Ureter (tissue), 1 donor: ENCODE measurements at places on chromosomes 11 and 22. TPM values are rescaled to one million over a fixed set of nuclear protein-coding genes. Genes with fewer than 3 reads are reported as not detected.

OR51B5 gene
- 0.99 TPM for total RNA-seq

MIOX gene
- not detected for total RNA-seq

NAALAD2 gene
- 4.8 TPM for total RNA-seq

PLEKHB1 gene
- 10.8 TPM for total RNA-seq

TREH gene
- total RNA-seq: 0.44 TPM

PKDREJ gene
- 0.13 TPM for total RNA-seq

CALCA gene
- not detected for total RNA-seq

FAM227A gene
- 6.1 TPM for total RNA-seq

GRAP2 gene
- total RNA-seq: 7.9 TPM

RASD2 gene
- 8.7 TPM for total RNA-seq

APOC3 gene
- 0.94 TPM for total RNA-seq

OTOG gene
- 0.31 TPM for total RNA-seq

LMNTD2 gene
- 8.8 TPM for total RNA-seq

PTH gene
- not detected for total RNA-seq

CD6 gene
- total RNA-seq: 4.2 TPM

MMP11 gene
- 1.5 TPM for total RNA-seq

TLCD5 gene
- total RNA-seq: 5.6 TPM

TECTA gene
- 0.83 TPM for total RNA-seq

TRPM5 gene
- total RNA-seq: 0.60 TPM

SLC17A6 gene
- total RNA-seq: not detected

LRP4 gene
- total RNA-seq: 8.6 TPM
